Right atrium auricular region (tissue), 2 donors: ENCODE measurements at places on chromosomes 2 and 18.

GRCh38 chr18:38263066-38263465 is 697.5 kb upstream of the CELF4 start:
- H3K27me3 ChIP-seq = no peaks in the 10 kb centered on the region
- no peaks in the 10 kb centered on the region for H3K4me1 ChIP-seq
- no peak overlapping the region for H3K27ac ChIP-seq
- DNase-seq = no peak
- no peak overlapping the region for H3K4me3 ChIP-seq
- H3K36me3 ChIP-seq = no peaks in the 10 kb centered on the region

DNA sequence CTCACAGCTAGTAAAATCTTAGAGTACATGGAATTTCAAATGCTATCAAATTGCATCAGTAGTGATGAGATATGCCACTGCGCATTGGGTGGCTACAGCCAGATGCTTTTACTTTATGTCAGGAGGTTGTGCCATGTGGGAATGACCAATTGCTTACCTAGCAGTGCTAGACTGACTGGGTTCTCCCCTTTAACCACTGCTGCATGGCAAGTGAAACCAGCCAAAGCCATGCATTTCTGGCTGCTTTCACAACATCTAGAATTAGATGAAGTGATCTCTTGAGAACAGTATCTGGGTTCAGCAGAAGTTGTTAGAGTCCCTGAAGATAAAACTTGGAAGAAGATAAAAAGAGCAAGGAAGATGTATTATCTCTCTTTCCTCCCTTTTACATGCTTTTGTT is 1174.2 kb upstream of the CDH2 start:
- no peak for DNase-seq
- H3K27me3 ChIP-seq = no peaks in the 10 kb centered on the region
- no peaks in the 10 kb centered on the region for H3K36me3 ChIP-seq
- H3K27ac ChIP-seq = no peak overlapping the region
- H3K4me3 ChIP-seq = no peak overlapping the region

DNA sequence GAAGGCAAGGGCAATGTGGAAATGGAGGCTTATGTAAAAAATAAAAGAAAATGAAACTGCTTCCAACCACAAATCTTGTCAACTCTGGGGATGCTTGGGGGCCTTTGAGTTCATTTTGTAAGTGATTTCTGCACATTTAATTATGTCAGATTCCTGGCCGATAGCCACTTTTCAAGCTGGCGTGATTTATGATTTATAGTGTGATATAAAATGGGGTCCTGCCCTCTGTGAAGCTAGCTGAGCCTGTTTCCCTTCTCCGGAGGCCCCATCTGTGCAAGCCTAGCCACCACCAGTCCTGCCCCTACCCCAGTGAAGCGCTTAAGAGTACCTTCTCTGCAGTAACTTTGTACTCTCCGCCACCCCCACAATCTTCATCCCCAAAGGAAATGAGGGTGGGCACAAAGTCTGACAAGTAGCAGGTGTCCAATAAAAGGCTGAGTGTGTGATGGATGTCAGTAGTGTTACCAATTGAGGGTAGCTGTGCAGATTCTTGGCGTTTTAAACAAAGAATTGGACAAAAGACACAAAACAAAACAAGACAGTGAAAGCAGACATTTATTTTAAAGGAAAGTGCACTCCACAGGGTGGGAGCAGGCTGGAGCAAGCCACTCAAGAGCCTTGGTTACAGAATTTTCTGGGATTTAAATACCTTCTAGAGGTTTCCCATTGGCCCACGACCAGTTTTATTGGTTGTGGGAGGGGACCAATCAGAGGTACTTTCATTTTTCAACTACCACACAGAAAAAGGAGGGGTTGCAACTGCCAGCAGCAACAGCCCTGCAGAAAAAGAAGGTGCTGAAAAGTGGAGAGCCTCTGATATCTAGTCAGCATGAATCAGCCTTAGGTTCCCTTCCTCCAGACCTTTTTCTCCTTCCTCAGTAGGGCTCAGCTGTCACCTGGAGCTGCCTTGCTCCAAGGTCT is 39.0 kb upstream of the SIX3 start:
- no peak overlapping the region for H3K27ac ChIP-seq
- no peak overlapping the region for H3K4me3 ChIP-seq
- no peaks in the 10 kb centered on the region for H3K36me3 ChIP-seq
- H3K4me1 ChIP-seq = no peaks in the 10 kb centered on the region

- DNase-seq = no peak
- H3K36me3 ChIP-seq = no peaks in the 10 kb centered on the region
- H3K4me1 ChIP-seq = no peaks in the 10 kb centered on the region
- H3K27ac ChIP-seq = no peak overlapping the region
- H3K27me3 ChIP-seq = no peaks in the 10 kb centered on the region
Observed at GRCh38 chr2:227748079-227748478, 2.4 kb downstream of the SCYGR8 start.

DNA sequence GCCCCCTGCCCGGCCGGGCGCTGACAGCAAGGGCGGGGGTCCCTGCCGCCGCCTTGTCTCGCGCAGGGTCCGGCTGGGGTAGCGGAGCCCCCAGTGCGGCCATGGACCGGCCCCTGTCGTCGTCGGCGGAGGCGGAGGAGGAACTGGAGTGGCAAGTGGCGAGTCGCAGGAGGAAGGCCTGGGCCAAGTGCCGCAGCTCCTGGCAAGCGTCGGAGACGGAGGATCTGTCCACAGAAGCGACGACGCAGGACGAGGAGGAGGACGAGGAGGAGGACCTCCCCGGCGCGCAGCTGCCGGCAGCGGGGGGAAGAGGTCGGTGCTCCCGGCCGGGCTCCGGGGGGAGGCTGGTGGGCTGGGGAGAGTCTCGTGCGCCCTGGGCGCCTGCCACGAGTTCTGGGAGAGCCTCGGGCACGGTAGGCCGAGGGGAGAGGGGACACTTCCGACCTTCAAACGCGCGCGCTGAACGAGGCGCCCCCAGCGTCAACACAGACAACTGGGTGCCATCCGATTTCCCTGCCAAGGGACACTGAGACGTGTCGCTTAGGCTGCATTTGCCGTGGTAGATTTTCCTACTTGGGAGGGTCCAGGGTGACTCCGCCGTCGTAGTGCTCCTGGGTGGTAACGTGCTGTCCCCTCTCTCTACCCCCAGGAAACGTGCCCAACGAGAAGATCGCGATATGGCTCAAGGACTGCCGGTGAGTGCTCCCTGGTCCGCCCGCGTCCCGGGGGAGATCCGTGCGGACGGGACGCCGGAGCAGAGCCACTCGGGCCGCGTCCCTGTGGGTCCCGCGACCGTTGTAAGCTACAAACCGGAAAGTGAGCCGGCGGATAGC is 652 bp downstream of the ITPRID2 start:
- peak overlapping the region; percentile 97 for H3K27ac ChIP-seq
- peaks cover 43% of the 10 kb centered on the region for H3K4me1 ChIP-seq
- peak; percentile 68 for DNase-seq
- no peaks in the 10 kb centered on the region for H3K27me3 ChIP-seq

- DNase-seq = no peak
- H3K36me3 ChIP-seq = no peaks in the 10 kb centered on the region
- H3K27me3 ChIP-seq = no peaks in the 10 kb centered on the region
- H3K4me3 ChIP-seq = no peak overlapping the region
- no peak overlapping the region for H3K27ac ChIP-seq
Observed at GRCh38 chr2:215619989-215620388, 184.1 kb upstream of the FN1 start.
